ENCODE measurements at places on chromosomes 2 and 18. TPM values are rescaled to one million over a fixed set of nuclear protein-coding genes. Genes with fewer than 3 reads are reported as not detected.

Gene IL36RN
- total RNA-seq = not detected

Gene IL36A
- not detected for total RNA-seq

Gene STPG4
- not detected for total RNA-seq

Gene SPEG
- 18.2 TPM for total RNA-seq

Gene FEV
- total RNA-seq = not detected

Gene RDH14
- total RNA-seq = 27.5 TPM

Gene TMEM37
- total RNA-seq = 0.92 TPM

Gene SFTPB
- not detected for total RNA-seq

Gene SS18
- total RNA-seq = 61.1 TPM

Gene POLE4
- total RNA-seq = 17.8 TPM

Gene DOK1
- 5.3 TPM for total RNA-seq

Gene PTPRN
- total RNA-seq = 66.9 TPM

Gene RGPD3
- 1.2 TPM for total RNA-seq

Gene SLC9A2
- total RNA-seq = 1.8 TPM

Gene HYCC2
- 62.3 TPM for total RNA-seq

Gene CD226
- 1.8 TPM for total RNA-seq

Gene CYTIP
- 0.92 TPM for total RNA-seq

Gene DCDC2C
- total RNA-seq = 0.69 TPM
